K562 (cell line): ENCODE measurements at places on chromosomes 16 and 17.

DNA sequence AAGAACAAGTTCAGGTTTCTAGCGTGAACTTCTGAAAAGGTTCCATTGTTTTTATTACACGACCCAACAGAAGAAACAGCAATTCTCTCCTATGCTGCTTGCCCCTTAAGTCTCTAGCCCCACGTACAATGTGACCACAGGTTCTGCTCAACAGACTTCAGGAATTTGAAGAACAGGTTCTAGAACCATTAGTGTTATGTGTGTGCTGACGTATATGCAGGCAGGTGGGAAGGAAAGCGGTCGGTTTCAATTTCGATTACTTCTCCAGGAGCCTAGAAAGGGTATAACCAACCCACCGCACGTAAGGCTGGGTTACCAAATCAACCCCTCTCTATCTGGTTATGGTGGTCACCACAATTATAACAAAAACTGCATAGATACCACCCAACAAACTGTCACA is 39.4 kb downstream of the XPO6 start:
- DNase-seq: no peak

GRCh38 chr17:41013606-41014005 is 4.7 kb upstream of the KRTAP3-1 start:
- DNase-seq: no peak

DNA sequence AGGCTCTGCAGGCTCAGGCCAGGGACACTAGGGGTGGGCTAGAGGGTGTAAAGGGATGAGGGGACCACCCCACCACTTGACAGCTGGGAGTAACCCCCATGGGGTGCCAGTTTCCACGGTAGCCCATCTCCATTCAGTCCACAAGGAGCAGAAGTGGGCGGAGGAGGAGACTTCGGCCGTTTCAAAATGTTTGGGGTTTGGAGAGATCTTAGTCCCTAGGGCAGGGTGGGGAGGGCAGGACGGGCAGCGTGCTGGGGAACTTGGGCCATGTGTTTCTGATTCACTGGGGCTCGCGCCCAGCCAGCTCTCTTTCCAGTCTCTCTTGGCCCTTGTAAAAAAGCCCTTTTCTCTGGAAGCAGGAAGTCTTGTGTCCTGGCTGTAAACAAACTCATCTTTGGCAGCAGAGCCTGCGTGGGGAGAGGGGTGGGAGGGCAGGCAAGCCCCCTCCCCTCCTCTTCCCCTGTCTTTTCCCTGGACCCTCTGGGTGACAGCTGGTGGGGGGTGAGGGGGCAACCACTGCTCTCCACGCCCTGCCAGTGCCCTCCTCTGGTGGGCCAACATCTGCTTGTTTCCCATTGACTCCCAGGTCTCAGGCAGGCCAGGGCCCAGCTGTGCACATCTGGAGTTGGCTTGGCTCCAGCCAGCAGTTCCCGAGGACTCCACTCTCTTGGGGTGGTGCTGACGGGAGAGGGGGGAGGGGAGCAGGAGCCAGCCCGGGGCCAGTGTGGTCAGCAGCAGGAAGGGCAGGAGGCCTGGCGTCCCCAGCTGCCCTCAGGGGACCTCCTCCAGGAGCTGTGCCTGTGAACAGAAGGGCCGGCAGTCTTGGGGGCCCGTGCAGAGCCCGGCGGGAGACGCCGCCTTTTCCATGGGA is 8.1 kb downstream of the CYGB start:
- peak; percentile 87 for DNase-seq

DNA sequence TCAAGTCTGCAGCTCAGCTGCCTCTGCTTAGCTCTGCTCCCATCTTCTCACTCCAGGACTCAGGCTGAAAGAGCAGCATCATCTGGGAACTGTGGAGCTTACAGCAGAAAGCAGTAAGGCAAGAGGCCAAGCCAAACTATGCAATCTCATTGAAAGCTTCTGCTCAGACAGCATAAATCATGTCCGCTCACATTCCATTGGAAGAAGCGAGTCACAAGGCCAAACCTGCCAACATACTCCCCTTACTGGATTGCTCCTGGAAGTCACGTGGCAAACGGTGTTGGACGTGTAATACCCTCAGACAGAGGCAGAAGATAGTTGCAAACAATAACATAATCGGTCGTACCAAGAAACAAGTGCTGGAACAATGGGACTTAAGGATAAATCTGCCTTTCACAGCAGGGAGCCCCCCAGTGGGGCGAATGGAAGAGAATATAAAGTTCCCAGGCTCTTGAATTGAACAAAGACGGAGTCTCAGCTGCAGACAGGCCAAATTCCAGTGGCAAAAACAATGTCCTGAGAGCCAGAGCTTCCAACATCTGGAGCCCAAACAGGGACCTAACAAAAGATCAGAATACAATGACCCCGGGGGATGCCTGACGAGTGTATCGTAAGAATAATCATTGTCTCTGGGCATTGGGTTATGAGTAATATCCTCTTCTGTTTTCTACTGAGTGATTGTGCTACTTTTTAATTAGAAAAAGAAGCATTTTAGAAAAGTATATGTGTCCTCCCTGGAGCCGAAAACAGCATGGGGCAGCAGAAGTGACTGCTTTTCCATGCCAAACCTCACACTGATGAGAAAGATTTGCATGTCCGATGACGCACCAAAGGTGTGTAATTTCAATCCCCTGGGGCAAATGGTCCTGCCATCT is 68.4 kb downstream of the CMC2 start:
- DNase-seq: no peak

DNA sequence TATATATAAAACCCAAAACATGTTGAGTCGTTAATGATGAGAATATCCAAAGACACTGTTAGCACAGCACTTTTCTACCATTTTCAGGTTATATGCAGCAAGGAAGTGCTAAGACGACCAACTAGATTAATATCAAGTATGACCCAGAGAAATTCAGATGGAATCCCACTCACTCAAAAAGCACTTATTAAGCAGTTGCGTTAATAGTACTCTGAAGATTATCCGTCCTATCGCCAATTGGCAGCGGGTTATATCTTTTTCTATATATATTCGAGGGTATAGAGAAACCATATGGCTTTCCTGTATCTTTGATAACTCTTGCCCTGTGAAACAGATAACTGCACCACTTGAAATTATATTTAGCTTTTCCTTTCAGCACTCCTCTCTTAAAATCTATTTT is 1.1 kb downstream of the CRLF3 start:
- DNase-seq: no peak
